ENCODE measurements at places on chromosomes 7 and 10.

GRCh38 chr10:21318540-21319167, 206.8 kb downstream of the SKIDA1 start:
- no peak for DNase-seq

- DNase-seq, result no peak
Observed at GRCh38 chr10:34988397-34989067, 101.6 kb downstream of the CUL2 start.

DNA sequence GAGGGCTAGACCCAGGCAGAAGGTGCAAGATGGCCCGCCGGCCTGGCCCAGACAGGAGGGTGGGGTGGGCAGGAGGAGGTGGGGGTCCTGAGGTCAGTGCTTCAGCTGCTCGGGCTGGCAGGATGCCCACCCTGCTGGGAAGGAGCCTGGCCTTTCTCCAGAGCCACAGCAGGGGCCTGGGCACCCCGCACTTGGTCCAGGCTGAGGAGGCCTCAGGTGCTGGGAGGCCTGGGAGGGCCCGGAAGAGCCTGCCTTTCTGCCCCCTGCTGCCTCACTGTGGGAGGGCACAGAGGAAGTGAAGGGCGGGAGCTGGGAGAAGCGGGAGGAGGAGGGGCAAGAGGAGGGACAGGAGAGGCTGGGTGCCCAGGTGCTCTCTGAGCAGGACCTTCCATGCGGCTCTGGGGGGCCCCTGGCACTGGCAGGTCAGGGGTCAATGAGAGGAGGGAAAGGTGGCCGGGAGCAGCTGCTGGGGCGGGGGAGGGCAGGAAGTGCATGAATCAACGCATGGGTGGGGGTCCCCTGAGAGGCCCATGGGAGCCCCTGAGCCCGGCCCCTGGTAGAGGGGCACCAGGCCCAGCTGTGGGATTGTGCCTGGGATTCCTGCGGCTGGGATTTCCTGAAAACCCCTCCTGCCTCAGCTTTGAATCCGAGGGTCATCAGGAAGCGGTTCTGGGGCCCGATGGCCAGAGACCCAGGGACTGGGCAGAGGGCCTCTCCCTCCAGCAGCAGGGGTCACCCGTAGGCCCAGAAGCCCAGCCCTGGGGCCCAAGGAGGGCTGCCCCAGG, 49.9 kb downstream of the PWWP2B start:
- DNase-seq, result no peak

- DNase-seq, result no peak
Observed at GRCh38 chr10:29346296-29347001, 57.6 kb downstream of the LYZL1 start.

DNA sequence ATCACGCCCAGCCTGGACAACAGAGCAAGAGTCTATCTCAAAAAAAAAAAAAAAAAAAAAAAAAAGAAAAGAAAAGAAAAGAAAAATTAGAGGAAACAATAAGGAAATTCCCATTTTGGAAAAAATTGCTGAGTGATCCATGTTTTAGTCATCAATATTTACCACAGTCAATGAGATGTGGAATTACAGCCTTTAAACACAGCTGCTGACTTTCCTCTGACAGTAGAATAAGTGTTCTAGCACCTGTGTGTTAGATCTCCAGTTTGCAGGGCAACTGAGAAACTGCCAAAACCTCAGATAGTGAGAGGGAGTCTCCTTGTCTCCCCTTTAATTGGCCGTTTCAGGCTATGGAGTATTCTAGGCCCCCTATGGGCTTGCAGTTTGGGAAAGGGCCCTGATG, 520.1 kb downstream of the KCNMA1 start:
- no peak for DNase-seq

- no peak for DNase-seq
Observed at GRCh38 chr7:88315522-88315921, 8.8 kb upstream of the STEAP4 start.

- no peak for DNase-seq
Observed at GRCh38 chr7:118158766-118159165, 25.2 kb upstream of the LSM8 start.

DNA sequence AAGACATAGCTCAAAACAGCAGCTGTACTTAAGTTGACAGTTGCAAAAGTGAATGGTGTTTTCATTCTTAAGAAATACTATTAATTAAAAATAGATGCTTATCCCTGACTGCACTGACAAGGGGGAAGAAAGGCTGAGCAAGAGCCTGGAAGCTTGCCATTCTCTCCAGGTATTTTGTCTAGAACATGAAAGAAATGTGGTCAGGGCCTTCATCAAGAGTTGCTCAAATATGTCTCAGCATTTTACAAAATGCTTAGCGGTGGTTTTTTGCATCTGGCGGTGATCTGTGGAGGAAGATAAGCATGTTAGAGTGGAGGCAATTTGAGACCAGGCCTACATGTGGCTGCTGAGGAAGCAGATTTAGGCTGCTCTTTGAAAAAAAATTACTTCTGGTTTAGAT, 46.4 kb upstream of the CC2D2B start:
- no peak for DNase-seq

DNA sequence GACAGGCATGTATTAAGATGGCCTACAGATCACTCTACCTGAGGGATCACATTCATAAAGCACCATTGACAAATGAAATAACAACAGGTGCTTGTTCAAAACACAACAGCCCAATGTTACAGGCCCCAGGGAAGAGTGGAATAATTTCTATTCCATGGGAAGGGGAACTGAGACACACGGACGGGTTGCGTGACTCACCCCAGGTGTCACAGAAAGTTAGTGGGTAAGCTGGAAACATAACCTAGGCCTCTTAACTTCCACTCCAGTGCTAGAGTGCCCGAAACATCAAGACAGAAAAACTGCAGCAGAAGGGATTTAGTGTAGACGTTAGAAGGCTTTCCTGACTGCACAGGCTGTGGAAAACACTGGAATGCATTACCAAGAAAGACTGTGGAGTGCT, 48.3 kb downstream of the SLC37A3 start:
- no peak for DNase-seq

DNA sequence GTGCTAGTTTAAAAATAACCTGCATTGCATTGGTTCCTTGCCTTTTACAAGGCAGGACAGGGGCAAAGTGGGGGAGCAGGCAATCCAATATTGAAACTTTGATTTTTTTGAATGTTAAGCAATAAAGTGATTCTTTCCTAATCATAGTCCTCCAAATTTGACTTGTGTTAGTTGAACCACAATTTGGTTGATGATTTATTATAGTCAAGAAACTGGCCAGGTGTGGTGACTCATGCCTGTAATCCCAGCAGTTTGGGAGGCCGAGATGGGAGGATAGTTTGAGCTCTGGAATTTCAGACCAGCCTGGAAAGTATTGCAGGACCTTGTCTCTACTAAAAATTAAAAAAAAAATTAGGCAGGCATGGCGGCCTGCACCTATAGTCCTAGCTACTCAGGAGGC, 27.9 kb upstream of the ABLIM1 start:
- no peak for DNase-seq

GRCh38 chr7:70935854-70936253, 196.1 kb upstream of the GALNT17 start:
- DNase-seq, result no peak

GRCh38 chr7:44398953-44399574, 73.7 kb upstream of the CAMK2B start:
- peak; percentile 45 for DNase-seq

GRCh38 chr7:103857435-103857834, 132.0 kb downstream of the RELN start:
- no peak for DNase-seq

DNA sequence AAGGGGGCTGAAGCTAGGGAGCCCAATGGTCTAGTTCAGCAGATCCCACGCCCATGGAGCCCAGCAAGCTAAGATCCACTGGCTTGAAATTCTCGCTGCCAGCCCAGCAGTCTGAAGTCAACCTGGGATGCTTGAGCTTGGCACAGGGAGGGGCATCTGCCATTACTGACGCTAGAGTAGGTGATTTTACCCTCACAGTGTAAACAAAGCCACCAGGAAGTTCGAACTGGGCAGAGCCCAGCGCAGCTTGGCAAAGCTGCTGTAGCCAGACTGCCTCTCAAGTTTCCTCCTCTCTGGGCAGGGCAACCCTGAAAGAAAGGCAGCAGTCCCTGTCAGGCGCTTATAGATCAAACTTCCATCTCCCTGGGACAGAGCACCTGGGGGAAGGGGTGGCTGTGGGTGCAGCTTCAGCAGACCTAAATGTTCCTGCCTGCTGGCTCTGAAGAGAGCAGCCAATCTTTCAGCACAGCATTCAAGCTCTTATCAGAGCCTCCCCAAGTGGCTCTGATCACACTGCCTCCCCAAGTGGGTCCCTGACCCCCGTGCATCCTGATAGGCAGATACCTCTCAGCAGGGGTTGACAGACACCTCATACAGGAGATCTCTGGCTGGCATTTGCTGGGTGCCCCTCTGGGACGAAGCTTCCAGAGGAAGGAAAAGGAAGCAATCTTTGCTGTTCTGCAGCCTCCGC, 167.8 kb downstream of the CCDC71L start:
- DNase-seq, result no peak

DNA sequence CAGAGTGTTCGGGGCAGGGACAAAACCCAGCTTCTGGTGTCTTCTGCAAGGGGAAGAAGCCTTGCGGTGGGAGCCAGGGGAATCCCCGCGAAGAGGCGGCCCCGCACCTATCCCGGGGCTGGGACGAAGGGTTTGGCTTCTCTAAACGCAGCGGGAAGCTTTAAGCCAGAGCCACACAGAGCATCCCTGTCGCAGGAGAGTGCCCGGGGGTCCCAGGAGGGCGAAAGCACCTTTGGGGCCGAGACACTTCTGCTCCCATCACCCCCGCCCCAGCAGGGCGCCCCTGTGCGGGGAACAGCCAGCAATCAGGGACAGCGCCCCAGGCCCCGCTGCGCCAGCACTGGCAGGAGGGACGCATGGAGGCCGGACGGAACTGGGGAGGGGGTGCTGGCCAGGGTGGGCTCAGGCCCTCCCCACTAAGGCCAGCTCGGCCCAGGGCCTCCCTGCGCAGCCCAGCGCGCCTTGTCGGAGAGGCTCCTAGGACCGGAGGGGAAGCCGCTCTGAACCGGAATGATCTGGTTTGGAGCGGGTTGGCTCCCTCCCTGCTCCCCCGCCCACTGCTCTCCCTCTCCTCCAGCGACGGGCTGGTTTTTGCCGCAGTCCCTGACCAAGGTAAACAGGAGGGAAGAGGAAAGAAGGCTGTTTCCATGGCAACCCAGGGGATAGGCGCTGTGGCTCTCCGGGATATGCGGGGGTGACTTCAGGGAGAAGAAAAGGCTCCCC, 63.9 kb downstream of the TMEM209 start:
- DNase-seq, result no peak

- no peak for DNase-seq
Observed at GRCh38 chr10:4083509-4084003, 298.5 kb upstream of the KLF6 start.

- DNase-seq, result no peak
Observed at GRCh38 chr10:124063750-124064603, 29.4 kb downstream of the CHST15 start.

- no peak for DNase-seq
Observed at GRCh38 chr7:101216860-101217387, 457 bp downstream of the PLOD3 start.

- no peak for DNase-seq
Observed at GRCh38 chr7:153475239-153475638, 577.0 kb upstream of the DPP6 start.

GRCh38 chr10:126670895-126671261, 385 bp upstream of the C10orf90 start:
- DNase-seq, result no peak

GRCh38 chr10:66827353-66827752, 98.5 kb upstream of the LRRTM3 start:
- DNase-seq, result no peak

GRCh38 chr7:123231021-123232000, 31.5 kb upstream of the SLC13A1 start:
- no peak for DNase-seq

DNA sequence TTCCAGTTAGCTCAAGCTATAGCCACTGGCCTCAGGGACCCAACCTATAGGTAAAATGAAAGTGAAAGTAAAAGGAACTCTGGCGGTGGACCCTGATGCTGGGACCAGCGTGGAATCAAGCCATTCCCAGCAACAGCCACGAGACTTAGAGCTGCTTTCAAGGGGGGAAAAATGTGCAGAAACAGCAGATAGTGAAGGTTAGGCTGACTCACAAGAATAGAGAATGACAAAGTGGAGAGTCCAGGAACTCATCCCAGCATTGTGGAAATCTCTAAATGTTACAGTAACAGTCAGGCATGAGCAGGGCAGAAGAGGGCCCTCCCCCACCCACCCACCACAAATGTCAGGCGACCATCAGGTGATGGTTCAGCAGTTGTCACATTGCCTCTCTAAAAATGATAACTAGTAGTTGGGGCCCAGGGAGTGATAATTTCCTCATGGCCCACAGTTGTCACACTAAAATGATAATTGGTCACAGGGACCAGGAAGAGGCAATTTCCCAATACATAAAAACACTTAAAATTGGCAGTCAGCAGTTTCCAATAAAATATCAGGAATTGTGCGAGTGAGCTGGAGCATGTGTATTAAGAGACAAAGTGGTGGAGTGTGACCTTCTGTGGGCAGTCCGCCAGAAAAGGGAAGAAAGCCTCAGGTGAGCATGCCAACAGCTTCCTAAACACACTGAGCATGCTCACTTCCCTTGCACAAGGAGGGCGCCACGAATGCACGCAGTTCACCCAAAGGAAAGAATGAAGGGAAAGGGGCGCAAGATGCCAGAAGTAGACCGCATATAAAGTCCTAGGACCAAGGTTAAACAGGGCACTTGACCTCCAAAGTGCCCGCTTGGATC, 129.8 kb upstream of the PPP1R3A start:
- DNase-seq, result peak; percentile 6

DNA sequence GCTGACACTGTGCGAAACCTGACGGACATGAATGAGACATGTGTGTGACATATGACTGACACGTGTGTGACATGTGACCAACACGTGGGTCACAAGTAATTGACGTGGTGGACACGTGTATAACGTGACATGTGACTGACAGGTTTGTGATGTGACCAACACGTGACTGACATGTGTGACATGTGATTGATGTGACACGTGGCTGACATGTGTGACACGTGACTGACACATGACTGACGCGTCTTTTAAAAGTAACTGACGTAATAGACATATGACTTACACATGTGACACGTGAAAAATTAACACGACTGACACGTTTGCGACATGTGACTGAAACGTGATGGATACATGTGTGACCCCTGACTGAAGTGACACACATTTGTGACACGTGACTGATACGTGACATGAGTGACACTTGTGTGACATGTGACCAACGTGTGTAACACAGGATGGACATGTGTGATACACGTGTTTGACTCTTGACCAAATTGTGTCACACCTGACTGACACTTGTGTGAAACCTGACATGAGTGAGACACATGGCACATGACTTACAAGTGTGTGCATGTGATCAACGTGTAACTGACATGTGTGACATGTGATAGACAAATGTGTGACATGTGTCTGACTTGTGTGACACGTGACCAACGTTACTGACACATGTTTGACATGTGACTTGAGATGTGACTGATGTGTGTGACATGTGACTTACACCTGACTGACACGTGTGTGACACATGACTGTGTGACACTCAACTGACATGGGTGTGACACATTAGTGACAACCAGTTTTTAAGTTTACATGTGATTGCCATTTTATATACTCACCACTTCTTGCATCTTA, 56.9 kb downstream of the ZNF92 start:
- DNase-seq, result no peak

DNA sequence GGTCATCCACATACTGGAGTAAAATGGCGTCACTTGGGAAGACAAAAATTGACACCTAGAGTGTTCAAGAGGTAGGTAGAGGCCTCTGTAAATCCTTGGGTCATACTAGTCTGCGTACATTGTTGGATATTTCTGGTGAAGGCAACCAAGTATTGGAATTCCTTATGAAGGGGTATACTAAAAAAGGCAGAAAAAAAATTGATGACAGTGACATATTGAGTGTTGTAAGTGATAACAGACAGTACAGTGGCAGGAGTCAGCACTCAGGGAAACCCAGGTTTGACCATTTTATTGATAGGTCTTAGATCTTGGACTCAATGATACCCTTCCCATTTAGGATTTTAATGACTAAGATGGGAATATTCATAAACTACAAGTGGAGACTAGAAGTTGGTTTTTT, 359.1 kb upstream of the VSTM2A start:
- no peak for DNase-seq
